ENCODE measurements at places on chromosomes 5 and 9.

GRCh38 chr9:81116340-81117137, 572.8 kb downstream of the TLE1 start:
- no peak for DNase-seq

GRCh38 chr9:470552-471194, 256.0 kb downstream of the DOCK8 start:
- no peak for DNase-seq

DNA sequence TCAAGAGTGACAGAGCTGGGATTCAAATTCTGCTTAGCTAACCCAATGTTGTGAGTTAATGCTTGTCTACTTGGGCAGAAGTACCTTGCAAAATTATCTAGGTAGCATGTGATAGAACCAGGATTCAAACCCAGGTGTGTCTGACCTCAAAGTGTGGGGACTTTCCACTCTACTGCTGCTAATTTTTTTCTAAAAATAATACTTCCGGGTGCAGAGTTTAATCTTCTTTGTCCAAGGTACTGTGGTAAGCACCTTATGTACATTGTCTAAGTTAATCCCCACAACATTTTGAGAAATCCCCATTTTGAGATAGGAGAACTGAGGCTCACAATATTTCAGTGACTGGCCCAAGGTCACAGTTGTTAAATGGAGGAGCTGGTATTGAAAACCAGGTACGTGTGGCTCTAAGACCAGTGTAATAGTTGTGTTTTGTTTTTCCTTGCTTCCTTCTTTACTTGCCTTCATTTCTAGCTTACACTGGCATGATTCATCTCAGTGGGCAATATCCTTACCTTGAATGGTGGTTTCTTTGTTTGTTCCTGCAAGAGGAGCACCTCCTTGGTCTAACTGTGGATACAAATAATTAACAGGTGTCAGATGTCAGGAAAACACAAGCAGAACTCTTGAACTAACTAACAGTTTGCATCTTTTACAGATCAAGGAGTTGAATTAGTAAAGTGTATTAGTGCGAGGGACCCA, 7.5 kb downstream of the ALDOB start:
- no peak for DNase-seq

GRCh38 chr5:108654051-108654450, 93.6 kb upstream of the FER start:
- no peak for DNase-seq

Data from cortex of kidney (tissue), 1 donor.